CD4-positive, alpha-beta memory T cell (primary cell): ENCODE measurements at places on chromosomes 11 and 22. TPM values are rescaled to one million over a fixed set of nuclear protein-coding genes. Genes with fewer than 3 reads are reported as not detected.

DNA sequence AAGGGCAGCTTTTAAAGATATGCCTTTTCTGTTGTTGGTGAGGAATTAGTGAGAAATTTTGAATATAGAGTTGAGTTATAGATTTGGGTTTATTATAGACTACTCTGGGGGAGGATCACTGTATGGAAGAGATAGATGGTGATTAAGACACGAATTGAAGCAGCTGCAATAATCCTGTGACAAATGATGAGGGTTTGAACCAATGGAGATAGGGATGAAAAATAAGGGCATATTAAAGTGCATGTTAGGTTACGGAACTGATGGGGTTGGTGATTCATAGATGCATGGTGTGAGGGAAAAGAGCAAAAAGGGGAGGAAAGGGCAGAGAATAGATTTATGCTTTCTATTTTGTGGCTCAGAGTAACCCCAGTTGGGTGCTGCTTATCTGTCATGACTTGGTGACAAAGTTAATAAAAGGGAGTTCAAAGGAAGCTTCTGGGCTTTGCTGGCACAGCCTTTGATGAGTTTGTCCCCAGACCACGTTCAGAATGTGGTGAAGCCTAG is 11.8 kb downstream of the C11orf87 start:
- H3K27ac ChIP-seq: no peak overlapping the region
- H3K27me3 ChIP-seq: no peaks in the 10 kb centered on the region
- no peak for DNase-seq
- H3K36me3 ChIP-seq: no peaks in the 10 kb centered on the region
- H3K4me1 ChIP-seq: no peaks in the 10 kb centered on the region

DNA sequence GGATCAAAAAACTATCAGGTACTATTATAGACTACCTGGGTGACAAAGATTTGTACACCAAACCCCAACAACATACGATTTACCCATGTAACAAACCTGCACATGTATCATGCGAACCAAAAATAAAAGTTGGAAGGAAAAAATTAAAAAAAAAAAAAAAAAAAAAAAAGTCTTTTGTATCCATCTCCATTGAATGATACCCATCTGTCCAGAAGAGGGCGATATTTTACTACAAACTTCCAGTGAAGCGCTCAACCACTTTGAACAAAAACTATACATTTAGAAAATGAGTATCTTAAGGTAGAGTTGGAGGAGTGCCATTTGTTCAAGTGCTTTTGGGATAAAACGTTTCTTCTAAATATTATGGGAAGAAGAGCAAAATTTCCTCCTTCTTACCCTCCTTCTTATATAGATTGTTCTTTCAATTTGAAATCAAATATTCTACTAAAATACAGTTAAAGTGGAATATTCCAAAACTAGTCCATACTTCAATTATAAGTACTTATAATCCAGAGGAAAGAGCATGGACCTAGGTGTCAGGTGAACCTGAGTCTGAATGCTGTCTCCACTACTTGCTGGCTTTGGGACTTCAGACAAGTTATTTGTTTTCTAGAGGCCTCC is 23.3 kb downstream of the ARL14EP start:
- no peak overlapping the region for H3K27ac ChIP-seq
- no peaks in the 10 kb centered on the region for H3K4me1 ChIP-seq
- H3K36me3 ChIP-seq: no peaks in the 10 kb centered on the region
- H3K4me3 ChIP-seq: no peak overlapping the region

The HYOU1 gene
- total RNA-seq: 146 TPM

DNA sequence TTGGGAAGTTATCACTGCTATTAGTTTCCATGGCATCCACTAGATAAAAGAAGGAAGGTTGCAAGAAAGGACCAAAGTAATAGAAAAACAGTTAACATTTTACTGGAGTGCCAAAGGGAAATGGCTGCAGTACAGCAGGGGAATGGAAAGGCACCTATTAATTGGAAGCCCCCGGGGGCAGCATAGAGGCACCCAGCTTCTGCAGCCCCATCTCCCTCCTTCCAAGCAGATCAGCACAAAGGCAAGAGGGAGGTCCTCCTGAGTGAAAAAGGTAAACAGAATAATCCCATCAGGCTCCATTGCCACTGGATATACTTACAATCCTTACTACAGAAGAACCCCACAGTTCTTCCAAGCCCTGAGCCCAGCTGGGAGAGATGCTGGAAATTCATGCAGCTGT is 887.1 kb downstream of the DLG2 start:
- no peaks in the 10 kb centered on the region for H3K27me3 ChIP-seq
- no peaks in the 10 kb centered on the region for H3K36me3 ChIP-seq
- no peak for DNase-seq
- H3K27ac ChIP-seq: no peak overlapping the region
- no peaks in the 10 kb centered on the region for H3K4me1 ChIP-seq

The MS4A1 gene
- total RNA-seq: 5.7 TPM

The COPB1 gene
- 79.8 TPM for total RNA-seq

- no peak overlapping the region for H3K4me3 ChIP-seq
- no peaks in the 10 kb centered on the region for H3K27me3 ChIP-seq
- DNase-seq: no peak
- H3K27ac ChIP-seq: no peak overlapping the region
Observed at GRCh38 chr22:27490080-27490479, 311.5 kb downstream of the MN1 start.

DNA sequence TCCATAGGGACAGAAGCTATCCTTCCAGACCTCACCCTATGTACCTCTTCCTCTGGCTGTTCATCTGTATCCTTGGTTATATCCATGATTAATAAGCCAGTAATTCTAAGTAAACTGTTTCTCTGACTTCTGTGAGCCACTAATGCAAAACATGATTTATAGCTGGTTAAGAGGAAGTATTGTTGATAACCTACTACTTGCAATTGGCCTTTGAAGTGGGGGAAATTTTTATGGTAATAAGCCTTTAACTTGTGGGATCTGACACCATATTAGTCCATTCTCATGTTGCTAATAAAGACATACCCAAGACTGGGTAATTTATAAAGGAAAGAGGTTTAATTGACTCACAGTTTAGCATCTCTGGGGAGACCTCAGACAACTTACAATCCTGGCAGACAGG is 21.9 kb downstream of the CASP12 start:
- DNase-seq: no peak
- H3K27me3 ChIP-seq: no peaks in the 10 kb centered on the region
- H3K4me1 ChIP-seq: peaks cover 34% of the 10 kb centered on the region
- peak overlapping the region; percentile 36 for H3K27ac ChIP-seq

DNA sequence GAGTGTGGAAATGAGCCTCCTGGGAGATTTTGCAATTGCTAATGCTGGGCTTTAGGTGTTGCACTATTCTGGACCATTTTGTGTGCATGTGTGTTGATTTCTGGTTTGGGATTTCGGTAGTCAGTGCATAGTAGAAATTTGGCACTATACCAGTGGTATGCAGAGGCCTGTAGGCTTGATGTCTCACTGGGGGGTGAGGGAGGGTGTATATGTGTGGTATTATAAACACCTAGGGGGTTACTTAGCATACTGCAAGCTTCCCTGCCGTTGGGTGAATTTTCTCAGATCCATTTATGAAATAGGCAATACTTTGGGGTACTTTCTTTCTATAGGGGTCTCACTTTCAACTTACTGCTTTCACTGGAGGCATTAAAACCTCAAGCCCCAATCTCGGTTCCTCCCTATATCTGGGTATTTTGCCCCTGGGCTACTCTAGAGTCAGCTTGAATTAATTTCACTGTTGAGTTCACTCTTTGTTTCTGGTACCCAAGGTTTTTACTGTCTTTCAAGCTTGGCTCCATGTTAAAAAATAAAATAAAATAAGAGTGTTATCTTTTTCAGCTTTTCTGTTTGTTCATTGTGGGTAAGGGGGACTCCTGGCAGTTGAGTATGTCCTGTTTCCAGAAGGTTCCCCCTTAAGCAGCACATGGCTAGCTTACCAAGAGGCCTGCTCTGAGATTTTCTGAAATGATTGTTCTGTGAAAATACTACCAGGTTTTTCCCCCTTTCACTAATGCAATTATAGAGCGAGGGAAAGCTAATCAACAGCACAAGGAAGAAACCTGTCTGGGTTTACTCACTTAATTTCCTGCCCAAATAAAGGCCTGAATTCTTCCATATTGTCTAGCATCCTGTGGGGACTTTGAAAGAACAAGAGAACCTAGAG is 45.8 kb downstream of the PPFIBP2 start:
- H3K27me3 ChIP-seq: no peaks in the 10 kb centered on the region
- H3K4me3 ChIP-seq: no peak overlapping the region
- H3K4me1 ChIP-seq: no peaks in the 10 kb centered on the region
- no peak for DNase-seq
- no peak overlapping the region for H3K27ac ChIP-seq
- H3K36me3 ChIP-seq: no peaks in the 10 kb centered on the region

- no peaks in the 10 kb centered on the region for H3K4me1 ChIP-seq
- no peaks in the 10 kb centered on the region for H3K36me3 ChIP-seq
- no peaks in the 10 kb centered on the region for H3K27me3 ChIP-seq
- DNase-seq: no peak
Observed at GRCh38 chr22:28112548-28113043, 193.5 kb upstream of the PITPNB start.

The ARHGEF17 gene
- total RNA-seq: not detected

- H3K27me3 ChIP-seq: no peaks in the 10 kb centered on the region
- DNase-seq: no peak
- no peaks in the 10 kb centered on the region for H3K36me3 ChIP-seq
- H3K27ac ChIP-seq: no peak overlapping the region
- no peak overlapping the region for H3K4me3 ChIP-seq
Observed at GRCh38 chr11:86571273-86571948, 101.0 kb downstream of the ME3 start.

DNA sequence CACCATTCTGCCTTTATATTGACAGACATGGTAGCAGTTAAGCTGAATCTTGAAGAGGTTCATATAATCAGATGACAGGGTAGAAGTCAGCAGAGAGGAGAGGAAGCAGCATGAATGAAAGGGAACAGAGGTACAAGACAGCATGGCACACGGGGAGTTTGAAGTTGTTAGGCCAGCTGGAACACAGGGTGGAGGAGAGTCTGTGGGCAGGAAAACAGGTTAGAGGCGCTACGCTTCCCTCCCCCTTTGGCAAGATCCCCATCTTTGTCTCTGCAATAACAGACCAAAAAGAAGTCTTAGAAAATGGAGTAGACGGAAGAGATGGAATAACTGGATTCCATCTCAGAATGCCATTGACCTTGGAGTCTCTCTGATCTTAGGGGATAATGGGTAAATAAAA is 20.0 kb upstream of the NDUFC2 start:
- H3K4me1 ChIP-seq: no peaks in the 10 kb centered on the region
- H3K27ac ChIP-seq: no peak overlapping the region
- H3K36me3 ChIP-seq: peaks cover 17% of the 10 kb centered on the region
- no peak overlapping the region for H3K4me3 ChIP-seq

The CALCA gene
- total RNA-seq: not detected
